ENCODE measurements at places on chromosomes 6 and 20. TPM values are rescaled to one million over a fixed set of nuclear protein-coding genes. Genes with fewer than 3 reads are reported as not detected.

PROKR2 gene
- total RNA-seq = not detected

GRCh38 chr20:19114410-19114809 is 98.0 kb upstream of the SLC24A3 start:
- no peak for DNase-seq

DNA sequence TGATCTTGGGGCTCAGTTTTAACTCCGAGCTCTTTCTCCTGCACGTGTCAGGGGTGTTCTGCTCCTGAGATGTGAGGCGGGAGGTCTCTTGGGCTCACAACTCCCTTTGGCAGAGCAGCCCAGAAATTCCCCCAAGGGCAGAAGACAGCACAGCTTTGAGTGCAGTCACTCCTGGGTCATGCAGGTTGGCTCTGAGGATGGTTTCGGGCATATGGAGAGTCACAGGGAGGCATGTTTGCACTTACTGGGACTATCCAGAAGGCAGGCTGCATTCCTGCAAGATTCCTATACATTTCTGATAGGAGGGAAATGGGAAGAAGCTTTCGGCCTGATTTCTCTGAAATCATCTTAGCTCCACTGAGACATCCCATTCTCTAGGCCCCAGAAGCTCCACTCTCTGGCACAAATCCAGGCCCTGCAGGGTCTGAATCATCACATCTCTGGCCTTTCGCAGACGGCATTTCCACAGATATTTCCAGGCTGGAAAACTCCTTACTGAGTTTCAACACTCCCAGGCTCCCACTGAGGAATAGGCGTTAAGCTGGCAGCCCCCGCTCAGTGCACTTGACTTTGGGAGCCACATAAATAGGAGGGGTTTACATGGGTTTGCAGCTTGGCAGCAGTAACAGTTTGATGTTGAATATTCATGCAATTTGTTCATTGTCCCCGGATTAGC is 39.7 kb downstream of the AGPAT4 start:
- DNase-seq = peak; percentile 94

MRS2 gene
- total RNA-seq = 18.3 TPM

DNA sequence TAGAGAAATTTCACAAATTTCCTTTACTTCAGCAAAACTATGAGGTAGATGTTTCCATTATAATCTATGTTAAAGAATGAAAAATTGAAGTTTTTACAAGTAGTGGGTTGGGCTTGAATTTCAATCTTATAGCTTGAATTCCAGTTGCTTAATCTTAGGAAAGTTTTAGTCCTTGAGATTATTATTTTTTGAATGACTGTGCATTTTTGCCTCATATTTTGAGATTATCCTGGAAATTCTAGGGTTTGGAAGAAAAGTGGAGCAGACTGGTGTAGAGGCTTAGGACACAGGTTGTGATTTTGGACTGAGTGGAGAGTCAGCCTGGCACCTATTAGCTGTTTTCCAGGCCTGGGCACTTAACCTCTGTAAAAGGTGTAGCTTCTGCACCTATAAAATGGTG is 5.7 kb downstream of the MTCL3 start:
- DNase-seq = no peak

Data from fibroblast of the aortic adventitia (primary cell).